ENCODE measurements at places on chromosomes 4 and X. TPM values are rescaled to one million over a fixed set of nuclear protein-coding genes. Genes with fewer than 3 reads are reported as not detected.

The EDA2R gene
- total RNA-seq = 23.8 TPM

The SGMS2 gene
- 57.5 TPM for total RNA-seq

The STARD8 gene
- total RNA-seq = 1.7 TPM

The NKX6-1 gene
- under 0.01 TPM for total RNA-seq

The SPACA5 gene
- total RNA-seq = not detected

The FSTL5 gene
- total RNA-seq = under 0.01 TPM

The HTR2C gene
- total RNA-seq = not detected

The RAB9B gene
- total RNA-seq = 0.90 TPM

The CYP4V2 gene
- 3.9 TPM for total RNA-seq

The GPR50 gene
- not detected for total RNA-seq

The COL4A6 gene
- total RNA-seq = 0.28 TPM

The DCX gene
- total RNA-seq = not detected

All from IMR-90 (cell line).